ENCODE measurements at places on chromosomes 13 and 19.
A peak's percentile ranks its signal among the peaks of the same experiment; 100 is the strongest.

GRCh38 chr13:104011505-104012241 is 945.5 kb upstream of the SLC10A2 start:
- no peak for DNase-seq

DNA sequence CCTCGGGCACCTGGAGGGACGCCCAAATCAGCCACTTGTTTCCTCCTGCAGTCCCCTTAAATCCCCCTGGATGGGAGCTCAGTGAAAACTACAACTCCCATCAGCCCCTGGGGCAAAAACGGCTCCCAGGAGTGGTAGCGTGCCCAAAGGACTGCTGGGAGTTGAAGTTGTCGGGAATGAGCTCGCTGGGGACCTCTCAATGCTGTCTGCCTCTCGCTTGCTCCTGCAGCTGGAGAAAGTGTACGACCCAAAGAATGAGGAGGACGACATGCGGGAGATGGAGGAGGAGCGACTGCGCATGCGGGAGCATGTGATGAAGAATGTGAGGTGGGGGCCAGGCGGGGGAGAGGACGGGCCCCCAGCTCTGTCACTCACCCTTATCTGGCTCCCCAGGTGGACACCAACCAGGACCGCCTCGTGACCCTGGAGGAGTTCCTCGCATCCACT is 14.7 kb upstream of the DHDH start:
- DNase-seq: no peak

- no peak for DNase-seq
Measured at GRCh38 chr19:14059093-14059480, 2.8 kb downstream of the PALM3 start.

- no peak for DNase-seq
Measured at GRCh38 chr13:73593199-73593765, 534.5 kb downstream of the KLF5 start.

DNA sequence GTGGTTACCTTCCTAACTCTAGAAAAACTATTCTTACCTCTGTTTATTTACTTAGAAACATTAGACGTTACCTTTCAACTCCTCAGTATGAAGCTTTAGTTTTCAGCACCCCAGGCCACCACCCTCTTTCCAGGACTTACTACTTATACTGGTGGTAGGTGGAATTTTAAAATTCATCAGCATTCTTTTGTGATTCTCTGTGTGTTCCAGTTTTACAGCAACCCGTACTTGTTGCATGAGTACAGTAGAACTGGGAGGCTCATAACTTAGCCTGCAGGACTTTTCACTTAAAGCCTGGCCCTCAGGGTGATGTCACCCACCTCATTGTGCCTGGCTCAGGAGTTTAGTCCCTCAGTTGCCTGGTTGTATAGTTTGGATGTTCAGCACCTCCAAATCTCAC is 49.4 kb upstream of the ALOX5AP start:
- no peak for DNase-seq

GRCh38 chr19:13079542-13079986 is 23.1 kb downstream of the LYL1 start:
- DNase-seq: no peak

GRCh38 chr19:35135389-35135909 is 590 bp upstream of the LGI4 start:
- peak; percentile 67 for DNase-seq

DNA sequence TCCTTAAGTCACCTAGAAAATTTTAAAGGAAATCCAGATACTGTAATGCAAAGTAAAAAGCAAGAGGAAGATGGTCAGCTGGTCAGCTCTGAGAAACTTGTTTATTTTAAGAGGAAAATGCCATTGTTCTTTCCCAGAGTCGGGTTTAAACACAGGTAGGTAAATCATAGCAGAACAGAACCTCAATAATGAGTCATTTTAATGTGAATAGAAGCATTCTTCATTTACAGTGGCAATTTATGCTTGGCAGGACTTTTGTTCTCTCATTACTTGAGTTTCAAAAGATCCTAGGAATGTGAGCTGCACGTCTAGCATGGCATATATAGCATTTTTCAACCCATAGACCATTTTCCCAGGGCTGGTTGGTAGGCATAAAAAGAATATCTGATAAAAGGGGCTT is 132.3 kb downstream of the LIG4 start:
- no peak for DNase-seq
